ENCODE measurements at places on chromosomes 2 and 18.

DNA sequence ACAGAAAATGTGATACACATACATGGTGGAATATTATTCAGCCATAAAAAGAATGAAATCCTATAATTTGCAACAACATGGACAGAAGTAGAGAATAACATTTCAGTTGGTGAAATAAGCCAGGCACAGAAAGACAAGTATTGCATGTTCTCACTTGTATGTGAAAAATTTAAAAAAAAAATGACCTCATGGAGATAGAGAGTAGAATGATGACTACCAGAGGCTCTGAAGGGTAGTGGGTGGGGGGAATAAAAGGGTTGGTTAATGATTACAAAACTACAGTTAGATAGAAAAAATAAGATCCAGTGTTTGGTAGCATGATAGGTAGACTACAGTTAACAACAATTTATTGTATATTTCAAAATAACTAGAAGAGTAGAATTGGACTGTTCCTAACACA is 24.5 kb downstream of the PRKD3 start:
- DNase-seq, result no peak

- DNase-seq, result no peak
Measured at GRCh38 chr2:74715880-74716279, 61.8 kb downstream of the SEMA4F start.

DNA sequence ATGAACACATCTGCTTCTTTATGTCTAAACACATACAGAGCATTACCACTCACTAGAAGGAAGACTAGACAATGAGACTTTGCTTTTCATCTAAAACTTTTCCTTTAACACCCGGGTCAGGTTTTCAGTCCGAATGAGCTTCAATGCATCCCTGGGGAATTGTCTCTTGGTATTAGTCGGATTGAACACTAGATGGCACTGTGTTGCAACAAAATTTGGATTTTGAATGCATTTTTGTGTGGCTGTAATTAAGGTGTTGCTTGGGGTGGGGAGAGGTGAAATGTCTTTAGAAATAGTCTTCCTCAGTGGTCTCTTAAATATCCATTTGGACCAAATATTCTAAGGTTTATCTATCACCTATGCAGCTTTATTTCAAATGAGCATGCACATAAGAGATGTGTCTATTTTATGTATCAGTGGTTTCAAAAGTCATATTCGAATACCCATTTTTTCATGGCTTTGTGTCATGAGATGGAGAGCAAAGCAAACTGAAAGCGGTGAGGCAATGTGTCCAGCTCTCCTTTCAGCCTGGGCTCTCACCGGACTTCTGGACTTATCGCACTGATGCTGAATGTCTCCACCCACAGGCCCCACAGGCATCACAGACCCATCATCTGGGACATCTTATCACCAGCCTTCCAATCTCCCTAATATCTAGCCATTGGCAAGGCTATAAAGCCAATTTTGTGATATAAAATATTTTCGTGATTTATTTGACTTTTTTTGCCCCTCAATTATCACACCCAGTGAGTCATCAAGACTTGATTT is 510.3 kb downstream of the RNF144A start:
- no peak for DNase-seq

DNA sequence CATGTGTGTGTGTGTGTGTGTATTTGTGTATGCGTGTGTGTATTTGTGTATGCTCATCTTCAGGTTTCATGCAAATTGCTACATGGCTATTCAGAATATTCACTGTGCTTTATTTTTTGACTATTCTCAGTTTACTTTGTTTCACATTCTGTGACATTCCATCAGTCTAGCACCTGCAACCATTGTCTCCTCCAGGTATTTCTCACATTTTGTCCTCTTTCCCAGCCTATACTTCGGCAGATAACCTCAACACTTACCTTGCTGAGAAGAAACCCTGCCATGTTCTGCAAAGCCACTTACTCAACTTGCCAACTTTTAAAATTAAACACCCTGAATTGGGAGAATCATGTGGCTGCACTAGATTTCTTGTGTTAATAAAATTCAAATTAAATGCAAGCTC is 135.4 kb upstream of the REG3A start:
- no peak for DNase-seq

GRCh38 chr2:1451422-1451821 is 38.2 kb downstream of the TPO start:
- no peak for DNase-seq

- no peak for DNase-seq
Measured at GRCh38 chr2:42136782-42137124, 32.4 kb upstream of the EML4 start.

GRCh38 chr2:20156836-20157192 is 68.1 kb downstream of the SDC1 start:
- no peak for DNase-seq

- DNase-seq, result no peak
Measured at GRCh38 chr18:23893653-23894052, 120.9 kb upstream of the TTC39C start.

DNA sequence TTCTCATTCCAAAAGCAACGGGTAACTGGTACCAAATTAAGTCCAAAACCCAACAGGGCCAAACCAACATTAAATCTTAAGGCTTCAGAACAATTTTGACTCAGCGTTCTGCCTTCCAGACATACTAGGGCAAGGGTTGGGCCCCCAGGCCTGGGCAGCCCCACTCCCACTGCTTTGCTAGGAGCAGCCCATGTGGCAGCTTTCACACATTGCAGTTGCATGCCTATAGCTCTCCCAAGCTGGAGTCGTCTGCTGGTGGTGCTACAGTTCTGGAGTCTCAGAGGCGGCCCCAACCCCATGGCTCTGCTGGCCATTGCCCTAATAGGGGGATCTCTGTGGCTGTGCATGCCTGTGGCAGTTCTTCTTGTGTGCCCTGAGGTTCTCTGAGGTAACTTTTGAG is 37.6 kb upstream of the CD226 start:
- no peak for DNase-seq

GRCh38 chr18:36862182-36862581 is 33.3 kb downstream of the KIAA1328 start:
- DNase-seq, result no peak

DNA sequence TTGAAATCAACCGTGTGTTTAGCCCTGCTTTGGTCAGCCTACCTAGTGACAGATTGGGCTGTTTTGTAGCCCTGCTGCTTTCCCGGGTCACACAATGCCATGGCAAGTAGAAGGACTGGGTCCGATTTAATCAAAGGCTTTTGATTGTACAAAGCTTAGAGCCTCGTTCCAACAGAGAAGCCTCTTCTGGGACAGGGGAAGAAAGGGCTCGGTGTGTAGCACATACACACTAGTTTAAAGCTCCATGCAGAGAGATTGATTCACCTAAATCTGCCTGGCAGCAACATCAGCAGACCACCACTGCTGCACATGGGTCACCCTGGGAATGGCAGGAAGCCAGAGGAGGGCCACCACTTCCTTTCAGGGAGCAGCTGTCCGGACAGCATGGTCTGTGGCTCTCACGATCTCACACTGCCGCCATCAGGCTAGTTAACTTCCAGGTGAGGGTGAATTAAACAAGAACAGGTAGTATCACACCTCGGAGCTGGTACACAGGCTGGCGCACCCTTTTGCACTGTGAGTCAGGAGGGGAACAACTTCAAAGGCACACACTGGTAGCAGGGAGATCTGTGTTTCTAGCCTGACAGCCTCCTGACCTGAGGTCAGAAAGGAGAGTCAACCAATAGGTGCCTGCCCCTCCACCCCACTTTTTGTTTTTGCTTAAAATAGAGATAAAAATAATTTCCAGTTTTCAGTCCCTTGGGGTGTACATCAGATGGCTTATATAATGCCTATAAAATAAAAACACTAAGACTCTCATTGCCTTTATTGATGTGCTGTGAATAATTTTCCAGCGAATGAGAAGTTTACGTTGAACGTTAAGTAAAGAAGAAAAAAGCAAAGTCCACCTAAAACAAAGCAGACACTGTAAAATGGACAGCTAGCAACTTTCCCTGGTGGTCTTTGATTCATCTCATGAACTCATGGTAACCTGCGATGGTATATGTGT is 108.5 kb downstream of the CDCA7 start:
- no peak for DNase-seq

- DNase-seq, result no peak
Measured at GRCh38 chr18:57624988-57625387, 3.4 kb upstream of the NARS1 start.

GRCh38 chr2:147222506-147222905 is 622.3 kb upstream of the ACVR2A start:
- no peak for DNase-seq

GRCh38 chr2:60498127-60498815 is 55.2 kb downstream of the BCL11A start:
- DNase-seq, result no peak

GRCh38 chr18:35241448-35241804 is 592 bp downstream of the ZNF397 start:
- no peak for DNase-seq
